ENCODE measurements at places on chromosomes 6 and 20. TPM values are rescaled to one million over a fixed set of nuclear protein-coding genes. Genes with fewer than 3 reads are reported as not detected.

The PSORS1C2 gene
- total RNA-seq, result not detected

The PPDPF gene
- total RNA-seq, result 695 TPM

GRCh38 chr6:135703621-135704020, 147.9 kb upstream of the PDE7B start:
- no peaks in the 10 kb centered on the region for H3K4me1 ChIP-seq
- no peak overlapping the region for H3K4me3 ChIP-seq
- no peaks in the 10 kb centered on the region for H3K27me3 ChIP-seq
- H3K36me3 ChIP-seq, result no peaks in the 10 kb centered on the region

DNA sequence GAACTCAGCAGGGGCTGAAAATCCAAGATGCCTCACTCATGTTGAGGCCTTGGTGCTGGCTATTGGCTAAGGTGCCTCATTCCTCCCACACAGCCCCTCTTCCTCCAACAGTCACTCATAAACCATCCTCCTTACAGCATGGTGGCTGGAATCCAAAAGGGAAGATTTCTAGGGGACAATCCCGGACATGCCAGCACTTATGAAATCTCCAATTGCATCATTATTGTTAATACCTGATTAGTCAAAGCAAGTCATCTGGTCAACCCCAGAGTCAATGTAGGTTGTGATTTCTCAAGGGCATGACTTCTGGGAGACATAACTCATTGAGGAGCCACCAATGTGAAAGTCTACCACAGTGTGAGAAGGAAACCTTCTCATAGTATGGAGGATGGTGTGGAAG, 506.6 kb upstream of the NOX3 start:
- no peaks in the 10 kb centered on the region for H3K4me1 ChIP-seq
- no peak overlapping the region for H3K27ac ChIP-seq
- no peak overlapping the region for H3K4me3 ChIP-seq
- H3K36me3 ChIP-seq, result no peaks in the 10 kb centered on the region
- DNase-seq, result no peak

DNA sequence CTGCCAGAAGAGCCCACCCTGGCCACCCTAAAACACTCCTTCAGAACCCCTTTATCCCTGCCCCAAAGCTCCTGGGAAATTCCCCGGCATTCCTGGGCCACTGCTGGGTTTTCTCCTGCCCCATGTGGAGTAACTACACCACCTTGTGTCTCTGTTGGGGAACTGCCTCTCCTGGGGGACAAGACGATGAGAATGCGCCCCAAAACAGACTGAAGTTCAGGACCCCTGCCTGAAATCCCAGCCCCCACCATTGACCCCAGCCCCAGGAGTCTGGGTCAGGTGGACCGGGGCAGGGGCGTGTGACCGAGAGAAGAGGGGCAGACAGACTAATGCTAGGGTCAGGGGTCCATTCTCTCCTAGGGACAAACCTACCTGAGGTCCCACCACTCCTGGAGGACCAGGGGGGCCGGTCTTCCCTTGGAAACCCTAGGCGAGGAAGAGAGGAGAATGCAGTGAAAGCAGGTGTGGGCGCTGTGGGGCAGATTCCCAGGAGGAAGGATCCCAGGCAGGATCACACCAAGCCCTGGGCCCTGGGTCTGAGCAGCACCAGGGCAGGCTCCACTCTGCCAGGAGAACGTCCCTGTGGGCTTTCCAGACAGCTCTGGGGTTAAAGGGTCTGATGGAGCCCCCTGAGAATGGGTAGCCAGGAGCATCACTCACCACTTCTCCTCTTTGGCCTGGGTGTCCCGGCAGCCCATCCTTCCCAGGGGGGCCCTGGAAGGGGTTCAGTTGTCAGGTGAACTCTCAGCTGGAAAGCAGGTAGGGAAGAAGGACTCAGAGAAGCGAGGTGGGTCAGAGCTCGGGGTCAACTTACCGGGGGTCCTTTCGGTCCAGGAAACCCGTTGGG, 19.4 kb downstream of the COL11A2 start:
- peaks cover 4% of the 10 kb centered on the region for H3K27me3 ChIP-seq
- H3K4me1 ChIP-seq, result no peaks in the 10 kb centered on the region
- H3K4me3 ChIP-seq, result no peak overlapping the region

GRCh38 chr6:10138917-10139316, 276.0 kb downstream of the TFAP2A start:
- no peaks in the 10 kb centered on the region for H3K36me3 ChIP-seq
- no peaks in the 10 kb centered on the region for H3K4me1 ChIP-seq
- no peaks in the 10 kb centered on the region for H3K27me3 ChIP-seq
- no peak overlapping the region for H3K4me3 ChIP-seq
- no peak overlapping the region for H3K27ac ChIP-seq

- H3K27me3 ChIP-seq, result peaks cover 5% of the 10 kb centered on the region
- H3K36me3 ChIP-seq, result no peaks in the 10 kb centered on the region
These were observed 9.7 kb upstream of the CCR6 start for GRCh38 chr6:167113047-167113754.

The PTK7 gene
- total RNA-seq, result 6.2 TPM

Data from transverse colon (tissue), 4 donors.